ENCODE measurements at places on chromosomes 3 and 15. TPM values are rescaled to one million over a fixed set of nuclear protein-coding genes. Genes with fewer than 3 reads are reported as not detected.

GRCh38 chr3:10228248-10228950 is 19.9 kb upstream of the TATDN2 start:
- no peak overlapping the region for H3K4me3 ChIP-seq
- H3K4me1 ChIP-seq = no peaks in the 10 kb centered on the region
- DNase-seq = no peak
- no peak overlapping the region for H3K27ac ChIP-seq
- H3K36me3 ChIP-seq = peaks cover 2% of the 10 kb centered on the region
- no peaks in the 10 kb centered on the region for H3K27me3 ChIP-seq

OXTR gene
- 150 TPM for total RNA-seq

DNA sequence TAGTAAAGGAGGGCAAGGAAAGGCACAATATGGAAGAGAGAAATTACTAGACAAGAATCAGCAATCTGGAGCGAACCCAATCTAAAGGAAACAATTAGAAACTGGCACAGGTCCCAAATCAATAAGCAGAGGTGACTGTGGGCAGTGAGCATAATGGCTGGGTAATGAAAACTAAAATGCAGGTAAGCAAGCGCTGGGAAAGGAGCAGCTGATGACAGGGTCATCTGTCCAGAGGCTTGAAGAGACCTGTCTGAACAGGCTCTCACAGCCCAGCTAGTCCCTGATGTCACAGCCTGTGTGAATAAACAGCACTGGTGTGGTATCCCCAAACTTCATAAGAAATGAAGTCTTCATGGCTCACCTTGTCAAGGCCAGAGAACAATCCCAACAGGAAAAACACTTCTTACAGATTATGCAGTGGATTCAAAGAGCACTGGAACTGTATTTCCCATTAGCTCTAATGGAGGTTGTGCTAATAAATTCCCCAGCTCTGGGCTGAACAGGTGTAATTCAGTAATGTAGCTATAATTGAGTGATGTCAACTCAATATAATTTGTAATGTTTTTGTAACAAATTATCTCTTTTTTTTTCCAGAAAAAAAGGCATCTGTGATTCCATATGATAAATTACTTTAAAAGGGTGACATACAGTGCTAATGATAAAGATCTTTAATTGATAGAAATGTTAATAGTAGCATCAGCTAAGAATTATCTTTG is 197.3 kb downstream of the FHIT start:
- no peaks in the 10 kb centered on the region for H3K4me1 ChIP-seq
- H3K36me3 ChIP-seq = no peaks in the 10 kb centered on the region
- no peak overlapping the region for H3K27ac ChIP-seq
- no peak for DNase-seq
- no peak overlapping the region for H3K4me3 ChIP-seq
- no peaks in the 10 kb centered on the region for H3K27me3 ChIP-seq

RLBP1 gene
- not detected for total RNA-seq

SCG5 gene
- total RNA-seq = not detected

C3orf85 gene
- total RNA-seq = not detected

TMCO5A gene
- total RNA-seq = not detected

PRTG gene
- total RNA-seq = 0.21 TPM

DNA sequence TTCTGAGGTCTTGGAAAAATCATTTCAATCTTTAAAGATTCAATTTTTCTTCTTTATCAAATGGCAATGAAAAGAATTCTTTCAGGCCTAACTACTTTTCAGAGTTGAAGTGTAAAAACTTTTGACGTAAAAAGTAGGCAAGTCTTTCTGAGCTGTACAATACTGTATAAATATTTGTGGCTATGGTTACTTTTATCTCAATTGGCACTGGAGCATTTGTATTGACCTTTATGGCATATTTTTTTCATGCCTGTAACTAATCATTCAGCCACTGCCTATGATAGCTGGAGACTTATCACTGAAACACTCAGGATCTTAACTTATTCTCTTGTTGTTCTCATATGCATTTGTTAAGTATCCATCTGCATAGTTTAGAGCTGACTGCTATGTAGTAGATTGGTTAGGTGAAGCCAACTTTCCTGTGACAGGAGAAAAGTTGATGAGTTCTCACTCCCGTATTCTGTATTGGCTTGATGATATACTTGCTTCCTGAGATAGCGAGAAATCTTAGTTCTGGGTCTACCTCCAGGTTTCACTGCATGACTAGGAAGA is 290.4 kb upstream of the TBL1XR1 start:
- no peaks in the 10 kb centered on the region for H3K27me3 ChIP-seq
- no peak for DNase-seq
- H3K4me1 ChIP-seq = peaks cover 3% of the 10 kb centered on the region
- no peak overlapping the region for H3K27ac ChIP-seq
- H3K36me3 ChIP-seq = no peaks in the 10 kb centered on the region
- no peak overlapping the region for H3K4me3 ChIP-seq

PRRT3 gene
- 1.1 TPM for total RNA-seq

DNA sequence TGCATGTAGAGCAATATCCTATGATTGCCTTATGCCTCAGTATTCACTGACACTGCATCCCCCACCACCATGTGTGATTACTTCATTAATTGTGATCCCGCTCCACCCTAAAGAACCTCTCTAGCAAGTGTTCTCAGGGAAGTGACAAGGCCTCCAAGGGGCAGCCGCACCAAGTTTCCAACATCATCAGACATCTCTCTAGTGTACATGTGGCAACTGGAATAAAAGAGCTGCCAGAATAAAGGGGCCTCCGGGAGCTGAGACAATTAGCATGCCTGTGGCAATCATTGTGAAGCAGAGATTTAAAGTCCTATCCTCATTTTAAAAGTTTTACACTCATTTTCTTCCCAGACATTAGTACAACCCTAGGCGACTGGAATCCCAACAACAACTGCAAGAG is 902.1 kb upstream of the SEMA6D start:
- H3K4me3 ChIP-seq = no peak overlapping the region
- H3K27me3 ChIP-seq = no peaks in the 10 kb centered on the region
- no peaks in the 10 kb centered on the region for H3K4me1 ChIP-seq
- no peak overlapping the region for H3K27ac ChIP-seq
- no peak for DNase-seq
- no peaks in the 10 kb centered on the region for H3K36me3 ChIP-seq

- H3K27me3 ChIP-seq = no peaks in the 10 kb centered on the region
- no peak for DNase-seq
- H3K4me1 ChIP-seq = no peaks in the 10 kb centered on the region
- H3K36me3 ChIP-seq = no peaks in the 10 kb centered on the region
- no peak overlapping the region for H3K27ac ChIP-seq
Measured at GRCh38 chr15:81897057-81897677, 148.7 kb downstream of the MEX3B start.

DNA sequence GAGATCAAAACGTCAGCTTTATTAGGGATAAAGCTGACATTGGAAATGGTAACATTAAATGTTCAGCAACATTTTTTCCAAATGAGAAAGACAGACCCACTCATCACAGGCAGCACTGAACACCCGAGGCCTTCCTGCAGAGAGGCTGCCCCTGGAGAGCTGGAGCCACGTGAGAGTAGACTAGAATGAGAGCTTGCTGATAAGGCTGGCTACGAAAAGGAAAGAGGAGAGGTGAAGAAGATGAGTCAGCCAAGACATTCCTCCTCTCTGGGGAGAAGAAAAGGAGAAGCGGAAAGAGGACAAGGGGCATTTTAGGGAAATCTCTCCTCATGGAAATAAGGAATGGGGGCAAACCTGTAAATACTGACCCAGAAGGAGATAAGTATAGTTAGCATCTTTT is 7.3 kb downstream of the CYP19A1 start:
- no peak overlapping the region for H3K27ac ChIP-seq
- H3K27me3 ChIP-seq = no peaks in the 10 kb centered on the region
- no peak for DNase-seq
- no peaks in the 10 kb centered on the region for H3K36me3 ChIP-seq
- H3K4me3 ChIP-seq = no peak overlapping the region

DNA sequence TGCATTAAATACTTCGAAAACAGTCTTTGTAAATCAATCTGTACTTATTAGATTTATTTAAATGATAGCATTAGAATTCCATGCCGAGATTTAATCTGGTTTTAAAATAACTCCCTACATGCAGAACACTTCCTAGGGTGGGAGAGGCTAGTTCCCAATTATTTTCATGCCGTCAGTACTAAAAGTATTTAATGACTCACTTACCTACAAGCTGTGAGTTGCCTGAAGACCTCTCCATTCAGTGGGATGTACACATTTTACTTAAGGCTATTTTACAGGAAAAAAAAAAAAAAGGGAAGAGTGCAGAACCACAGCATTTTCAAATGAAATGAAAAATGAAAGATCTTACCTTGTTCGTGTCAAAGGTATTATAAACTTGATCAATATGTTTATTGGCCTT is 469 bp downstream of the GUCA1C start:
- no peak overlapping the region for H3K4me3 ChIP-seq
- no peak for DNase-seq
- H3K27me3 ChIP-seq = no peaks in the 10 kb centered on the region

NRG4 gene
- not detected for total RNA-seq

- H3K36me3 ChIP-seq = peaks cover 29% of the 10 kb centered on the region
- H3K27ac ChIP-seq = no peak overlapping the region
- DNase-seq = no peak
Measured at GRCh38 chr3:47423548-47424145, 42.8 kb downstream of the PTPN23 start.

DNA sequence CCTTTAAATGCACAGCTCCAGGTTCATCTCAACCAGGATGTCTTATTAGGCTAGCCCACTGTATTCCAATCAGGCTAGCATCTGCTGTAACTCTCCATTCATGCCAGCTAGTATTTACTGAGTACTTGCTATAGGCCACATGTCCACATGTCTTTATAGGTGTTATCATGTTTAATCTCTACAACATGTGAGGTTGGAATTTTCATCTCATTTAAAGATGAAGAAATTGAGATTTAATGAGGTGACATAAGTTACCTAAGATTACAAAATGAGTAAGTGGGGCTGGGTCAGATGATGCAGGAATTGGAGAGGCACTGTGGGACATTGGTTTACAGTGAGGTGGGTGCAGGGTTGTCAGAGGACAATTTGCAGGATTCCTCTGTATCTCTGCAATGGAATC is 2.9 kb downstream of the IFT122 start:
- H3K27me3 ChIP-seq = no peaks in the 10 kb centered on the region
- H3K27ac ChIP-seq = peak overlapping the region; percentile 85
- H3K4me3 ChIP-seq = no peak overlapping the region
- no peak for DNase-seq
- no peaks in the 10 kb centered on the region for H3K36me3 ChIP-seq

DNA sequence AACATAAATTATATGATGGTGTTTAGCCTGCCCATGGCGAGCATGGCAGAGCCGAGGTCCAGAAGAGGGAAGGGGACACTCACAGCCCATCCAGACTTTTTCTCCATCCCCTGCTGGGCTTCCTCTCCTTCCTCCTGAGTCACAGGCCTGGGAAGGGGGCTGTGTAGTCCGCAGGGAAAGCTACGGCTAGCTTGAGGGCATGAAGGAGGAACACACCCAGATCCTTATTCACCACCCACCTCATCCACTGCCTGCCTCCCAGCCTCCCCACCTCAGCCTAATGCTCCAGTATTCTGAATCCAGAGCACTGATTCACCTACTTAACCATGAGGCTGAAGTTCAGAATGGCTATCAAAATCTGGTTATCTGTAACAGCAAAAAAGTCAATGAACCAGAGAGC is 97.8 kb downstream of the OXNAD1 start:
- peak; percentile 42 for DNase-seq
- H3K4me3 ChIP-seq = no peak overlapping the region
- no peaks in the 10 kb centered on the region for H3K27me3 ChIP-seq
- no peaks in the 10 kb centered on the region for H3K4me1 ChIP-seq
- H3K27ac ChIP-seq = no peak overlapping the region
- peaks cover 57% of the 10 kb centered on the region for H3K36me3 ChIP-seq

- H3K4me1 ChIP-seq = no peaks in the 10 kb centered on the region
- H3K27ac ChIP-seq = no peak overlapping the region
- H3K4me3 ChIP-seq = no peak overlapping the region
Measured at GRCh38 chr3:10309736-10310135, 11.2 kb downstream of the SEC13 start.

- peak; percentile 47 for DNase-seq
- no peak overlapping the region for H3K27ac ChIP-seq
Measured at GRCh38 chr3:47259114-47259513, 23.5 kb downstream of the KIF9 start.

C3orf49 gene
- not detected for total RNA-seq

DNA sequence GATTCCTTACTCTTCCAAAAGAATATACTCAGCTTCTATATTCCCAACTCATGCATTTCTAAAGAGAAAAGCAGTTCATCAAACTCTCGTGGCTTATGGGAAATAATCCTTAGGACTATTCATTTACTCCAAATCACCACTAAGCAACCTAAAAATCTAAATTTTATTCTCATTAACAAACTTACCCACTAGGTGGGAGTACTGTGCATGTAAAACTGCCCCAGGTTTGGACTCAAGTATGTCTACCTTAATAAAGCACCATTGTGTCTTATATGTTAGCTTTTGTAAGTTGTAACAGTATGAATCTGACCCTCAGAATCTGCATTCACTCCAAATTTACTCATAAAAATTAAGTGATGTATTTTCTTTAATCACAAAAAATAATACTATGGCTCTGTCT is 25.3 kb downstream of the RAD18 start:
- H3K36me3 ChIP-seq = peaks cover 4% of the 10 kb centered on the region
- no peak overlapping the region for H3K4me3 ChIP-seq
- no peaks in the 10 kb centered on the region for H3K27me3 ChIP-seq

DNA sequence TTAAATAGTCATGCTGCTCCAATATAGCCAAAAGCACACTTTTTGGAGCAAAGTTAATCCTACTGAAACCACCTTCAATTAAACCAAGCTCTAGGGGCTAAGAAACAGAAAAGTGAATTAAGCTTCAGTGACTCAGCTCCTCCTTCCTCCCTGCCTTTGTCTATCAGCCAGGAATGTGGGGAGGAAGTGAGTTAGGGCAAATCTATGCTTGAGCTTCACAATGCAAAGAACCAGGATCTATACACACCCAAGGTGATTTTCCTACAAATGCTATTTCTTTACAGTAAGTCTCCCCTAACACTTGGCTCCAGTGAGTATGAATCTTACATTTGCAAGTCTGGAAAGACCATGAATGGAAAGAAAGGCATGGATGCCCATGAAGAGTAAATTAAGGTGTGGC is 212.1 kb downstream of the P3H2 start:
- no peaks in the 10 kb centered on the region for H3K36me3 ChIP-seq
- no peak overlapping the region for H3K4me3 ChIP-seq
- no peaks in the 10 kb centered on the region for H3K4me1 ChIP-seq
- no peak overlapping the region for H3K27ac ChIP-seq
- DNase-seq = no peak

GRCh38 chr3:7487763-7488162 is 626.8 kb downstream of the GRM7 start:
- no peaks in the 10 kb centered on the region for H3K4me1 ChIP-seq
- H3K36me3 ChIP-seq = no peaks in the 10 kb centered on the region
- H3K27me3 ChIP-seq = no peaks in the 10 kb centered on the region
- DNase-seq = no peak
- no peak overlapping the region for H3K27ac ChIP-seq

- H3K36me3 ChIP-seq = no peaks in the 10 kb centered on the region
- peak overlapping the region; percentile 51 for H3K4me3 ChIP-seq
- no peak for DNase-seq
Measured at GRCh38 chr15:69299451-69299886, 757 bp downstream of the PAQR5 start.
